Stimulated activated naive CD4-positive, alpha-beta T cell treated with Interleukin-2 at 50 U/mL for 16 hours (primary cell): ENCODE measurements at places on chromosomes 6 and 20.

DNA sequence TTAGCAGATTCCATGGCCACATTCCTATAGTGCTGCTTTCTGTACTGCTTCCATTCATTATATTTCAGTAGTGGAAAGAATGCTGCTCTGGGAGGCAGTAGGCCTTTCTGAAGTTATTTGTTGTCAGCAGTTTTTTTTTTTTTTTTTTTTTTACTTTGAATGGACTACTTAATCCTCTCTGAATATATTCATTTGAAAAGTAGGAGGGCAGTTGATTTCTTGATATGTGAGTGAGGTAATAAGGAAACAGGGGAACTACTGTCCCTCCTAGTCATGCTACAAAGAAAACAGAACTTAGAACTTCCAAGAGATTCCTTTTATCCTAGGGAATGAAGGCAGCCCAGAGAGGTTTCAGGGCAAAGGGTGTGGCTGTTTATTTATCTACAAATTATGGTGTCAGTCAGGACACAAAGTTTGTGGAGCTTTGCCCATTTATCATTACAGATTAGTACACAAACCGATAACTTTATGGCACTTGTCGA, 155.9 kb downstream of the JARID2 start:
- no peak for DNase-seq

DNA sequence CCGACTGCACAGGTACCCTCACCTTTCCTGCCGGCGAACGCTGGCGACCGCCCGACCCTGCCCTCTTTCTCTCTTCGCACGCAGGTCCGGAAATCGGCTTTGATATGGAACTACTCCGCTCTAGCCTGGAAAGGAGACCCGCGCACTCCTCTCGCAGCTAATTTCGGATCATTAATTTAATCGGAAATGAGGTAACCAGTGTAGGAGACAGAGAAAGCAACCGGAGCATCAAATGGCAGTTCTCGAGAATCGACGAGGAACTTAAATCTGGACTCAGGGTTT, 949 bp upstream of the ATXN1 start:
- no peak for DNase-seq

- DNase-seq: no peak
These were observed 180.4 kb downstream of the DLL1 start for GRCh38 chr6:170110201-170111140.

DNA sequence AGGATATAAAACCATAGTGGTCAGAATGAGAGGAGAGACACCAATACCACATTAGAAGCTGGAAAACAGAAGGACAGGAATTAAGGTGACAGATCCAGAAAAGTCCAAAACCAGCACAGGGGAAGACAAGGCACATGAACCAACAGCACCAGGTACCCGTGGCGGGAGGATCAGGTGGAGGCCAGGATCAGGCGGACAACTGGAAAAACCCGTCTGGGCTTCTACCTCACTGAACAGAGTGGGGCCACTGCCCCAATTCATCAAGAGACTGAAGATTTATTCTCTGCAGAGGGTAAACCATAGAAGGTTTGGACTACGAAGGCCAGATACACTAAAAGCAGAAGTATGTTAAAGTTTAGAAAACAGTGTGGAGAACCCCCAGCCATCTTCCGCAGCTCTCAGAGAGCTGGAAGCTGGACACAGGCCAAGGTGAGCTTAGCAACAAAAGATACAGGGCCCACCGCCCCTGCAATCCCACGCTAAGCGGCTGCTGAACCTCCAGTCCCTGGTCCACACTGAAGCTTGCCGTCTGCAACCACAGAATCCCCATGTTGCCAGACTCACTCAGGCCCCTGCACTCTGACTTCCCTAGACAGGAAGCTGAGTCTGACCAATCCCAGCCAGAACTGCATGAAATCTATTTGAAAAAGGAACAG, 29.9 kb downstream of the ABHD12 start:
- no peak for DNase-seq

DNA sequence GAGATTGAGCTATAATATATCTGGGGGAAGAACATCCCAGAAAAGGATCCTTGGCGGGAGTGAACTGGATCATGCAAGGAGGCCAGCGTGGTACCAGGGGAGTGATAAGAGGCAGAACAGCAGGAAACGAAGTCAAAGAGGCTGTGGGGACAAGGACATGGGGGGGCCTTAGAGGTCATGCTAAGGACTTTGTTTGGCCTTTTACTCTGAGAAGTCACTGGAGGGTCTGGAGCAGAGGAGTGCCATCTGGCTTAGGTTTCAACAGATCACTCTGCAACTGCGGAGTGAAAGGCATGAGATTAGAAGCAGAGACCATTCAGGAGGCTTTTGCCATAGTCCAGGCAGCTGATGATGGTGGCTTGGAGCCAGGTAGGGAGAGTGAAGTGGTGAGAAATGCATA, 24.3 kb downstream of the MRAP2 start:
- no peak for DNase-seq

DNA sequence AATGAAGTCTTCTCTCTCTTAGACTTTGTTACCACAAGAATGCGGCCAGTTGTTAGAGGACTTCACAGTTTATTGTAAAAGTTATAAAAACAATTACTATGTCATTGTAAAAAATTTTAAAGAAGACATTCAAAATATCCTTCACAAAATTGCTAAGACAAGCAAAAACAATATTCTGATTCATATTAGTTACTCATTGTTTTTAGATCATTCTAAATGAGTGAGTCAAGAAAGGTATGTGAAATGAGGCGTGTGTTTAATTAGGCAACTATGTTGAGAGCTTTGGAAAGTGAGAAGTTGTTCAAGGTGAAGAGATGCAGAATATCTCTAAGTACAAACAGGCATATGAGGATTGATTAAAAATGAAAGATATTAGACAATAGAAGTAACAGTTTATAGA, 875.3 kb downstream of the EYS start:
- no peak for DNase-seq
